ENCODE measurements at places on chromosomes 3 and 15.
A peak's percentile ranks its signal among the peaks of the same experiment; 100 is the strongest.

DNA sequence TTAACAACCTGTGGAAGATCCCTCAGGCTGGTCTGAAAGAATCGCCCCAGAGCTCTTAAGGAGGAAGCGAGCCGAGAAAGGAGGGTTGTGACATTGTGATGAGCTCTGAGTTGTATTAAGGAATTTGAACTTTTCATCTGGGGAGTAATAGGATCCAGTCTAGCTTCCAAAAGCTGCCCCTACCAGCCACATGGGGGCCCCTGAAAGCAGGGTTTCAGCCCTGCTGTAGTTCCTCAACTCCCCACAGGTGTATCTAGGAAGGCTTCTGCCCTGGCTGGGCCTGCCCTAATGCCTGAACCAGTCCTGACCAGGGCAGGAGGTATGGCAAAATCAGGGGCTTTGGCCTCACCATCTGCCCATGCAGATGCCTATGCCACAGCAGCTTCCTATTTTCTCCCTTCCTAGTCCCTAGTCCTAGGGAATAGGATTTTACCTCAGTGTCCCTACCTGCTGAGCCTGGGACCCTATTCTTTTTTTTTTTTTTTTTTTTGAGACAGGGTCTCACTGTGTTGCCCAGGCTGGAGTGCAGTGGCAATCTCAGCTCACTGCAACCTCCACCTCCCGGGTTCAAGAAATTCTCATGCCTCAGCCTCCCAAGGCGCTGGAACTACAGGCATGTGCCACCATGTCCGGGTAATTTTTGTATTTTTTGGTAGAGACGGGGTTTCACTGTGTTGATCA is 5.0 kb upstream of the AP3S2 start:
- DNase-seq, result peak; percentile 41

GRCh38 chr3:24639481-24640329 is 145.1 kb upstream of the THRB start:
- no peak for DNase-seq

GRCh38 chr15:37037071-37037655 is 63.2 kb downstream of the MEIS2 start:
- DNase-seq, result no peak

- no peak for DNase-seq
Observed at GRCh38 chr3:84946240-84946639, 12.5 kb upstream of the CADM2 start.

DNA sequence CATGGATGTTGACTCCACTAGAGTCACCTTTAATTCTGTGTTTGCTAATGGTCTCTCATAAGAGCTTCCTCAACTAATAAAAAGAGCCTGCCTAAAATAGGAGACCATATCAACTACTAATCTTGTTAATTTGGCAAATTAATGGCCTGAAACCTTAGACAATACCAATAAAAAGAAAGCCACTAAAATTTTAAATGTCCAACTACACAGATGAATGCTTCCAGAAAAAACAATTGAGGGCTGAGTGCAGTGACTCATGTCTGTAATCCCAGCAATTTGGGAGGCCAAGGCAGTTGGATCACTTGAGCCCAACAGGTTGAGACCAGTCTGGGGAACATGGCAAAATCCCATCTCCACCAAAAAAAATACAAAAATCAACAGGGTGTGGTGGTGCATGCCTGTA is 230.9 kb downstream of the NSUN3 start:
- no peak for DNase-seq

- no peak for DNase-seq
Observed at GRCh38 chr3:126433105-126433430, 38.4 kb downstream of the CFAP100 start.

DNA sequence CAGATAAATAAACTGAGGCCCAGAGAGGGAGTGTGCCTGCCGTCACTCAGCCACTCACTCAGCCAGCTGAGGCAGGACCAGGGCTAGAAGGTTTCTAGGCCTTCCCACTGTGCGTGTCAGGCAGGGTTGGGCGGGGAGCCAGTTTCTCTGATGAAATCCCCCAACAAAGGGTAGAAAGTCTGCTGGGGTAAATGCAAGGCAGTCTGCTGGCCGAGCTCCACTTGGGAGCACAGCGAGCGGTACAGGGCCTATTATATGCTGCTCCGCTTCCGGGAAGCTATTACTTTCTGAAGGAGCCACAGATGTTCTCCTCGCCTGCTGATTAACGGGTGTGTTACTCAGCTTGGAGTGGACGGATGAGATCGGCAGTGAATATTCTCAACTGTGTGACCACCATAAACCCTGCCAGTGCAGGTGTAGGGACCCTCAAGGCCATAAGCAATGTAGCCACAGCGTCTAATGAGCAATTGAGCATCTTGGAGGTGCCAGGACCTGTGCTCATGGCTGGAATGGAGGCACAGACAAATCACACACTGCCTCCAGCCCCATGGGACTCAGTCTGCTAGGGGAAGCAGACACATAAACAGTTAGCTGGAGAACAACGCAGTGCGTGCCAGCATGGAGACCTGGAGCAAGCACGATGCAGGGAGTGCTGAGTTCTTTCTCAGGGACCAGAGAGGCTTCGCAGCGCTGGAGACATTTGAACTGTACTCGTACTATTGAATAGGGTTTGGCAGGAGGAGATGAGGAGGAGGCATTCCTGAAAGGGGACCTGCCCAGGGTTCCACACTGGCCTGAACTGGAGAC is 42.1 kb downstream of the CORO2B start:
- DNase-seq, result peak; percentile 95

DNA sequence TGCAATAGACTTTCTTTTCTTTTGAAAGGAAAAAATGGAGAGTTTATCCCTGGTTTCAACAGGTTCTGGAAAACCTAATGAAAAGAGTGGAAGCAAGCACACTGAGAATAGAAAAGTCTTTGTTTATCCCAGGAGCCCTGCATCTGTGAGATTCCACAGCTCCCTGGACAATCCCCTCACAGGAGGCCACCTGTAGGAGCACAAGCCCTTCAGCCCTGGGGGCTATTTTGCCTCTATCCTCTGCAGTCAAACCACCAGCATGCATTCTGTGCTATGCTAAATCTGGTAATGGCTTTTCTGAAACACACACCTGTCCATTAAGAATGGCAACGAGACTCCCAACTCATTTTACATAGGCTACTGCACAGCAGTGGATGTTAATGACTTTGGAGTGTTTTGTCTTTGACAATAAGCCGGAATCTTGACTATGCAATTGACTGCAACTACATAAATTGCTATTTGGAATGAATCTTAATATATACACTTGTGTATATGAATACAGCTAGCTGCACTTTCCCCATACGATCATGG is 369.4 kb downstream of the NR2F2 start:
- no peak for DNase-seq

DNA sequence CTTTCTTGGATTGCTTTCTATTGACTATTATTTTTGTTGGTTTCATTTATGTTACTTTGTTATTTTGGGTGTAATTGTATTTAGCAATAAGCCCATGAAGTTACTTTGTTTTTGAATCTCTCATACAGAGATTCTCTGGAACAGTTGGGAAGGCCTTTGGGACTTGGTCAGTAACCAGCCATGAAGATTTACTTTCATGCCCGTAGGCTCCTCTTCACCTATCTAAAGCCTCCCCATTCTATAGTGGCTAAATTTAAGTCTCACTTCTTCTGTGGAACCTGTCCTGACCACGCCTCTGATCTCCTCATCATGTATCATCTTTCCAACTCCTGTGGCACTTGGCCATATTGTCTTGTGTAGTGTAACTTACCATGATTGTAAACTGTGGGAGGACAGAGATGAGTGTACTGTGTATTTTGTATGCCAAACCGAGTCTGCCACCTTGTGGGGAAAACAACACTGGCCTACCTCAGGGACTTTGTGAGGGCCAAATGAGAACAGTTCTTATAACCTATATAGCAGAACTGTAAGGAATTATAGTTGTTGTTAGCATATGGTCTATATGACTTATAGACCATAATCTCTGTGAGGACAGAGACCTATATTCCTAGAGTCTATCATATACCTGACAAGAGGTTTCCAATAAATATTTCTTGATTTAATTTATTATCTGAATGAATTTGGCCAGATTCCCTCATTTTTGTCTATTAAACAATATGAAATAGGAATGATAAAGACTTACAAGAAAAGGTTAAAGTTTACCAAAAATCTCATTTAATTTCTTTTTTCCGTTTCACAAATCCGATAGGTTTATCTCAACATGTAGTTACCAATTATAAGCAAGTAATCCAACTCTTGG is 75.0 kb downstream of the STARD9 start:
- peak; percentile 87 for DNase-seq

- no peak for DNase-seq
Observed at GRCh38 chr15:29522373-29523276, 253.0 kb upstream of the NSMCE3 start.

DNA sequence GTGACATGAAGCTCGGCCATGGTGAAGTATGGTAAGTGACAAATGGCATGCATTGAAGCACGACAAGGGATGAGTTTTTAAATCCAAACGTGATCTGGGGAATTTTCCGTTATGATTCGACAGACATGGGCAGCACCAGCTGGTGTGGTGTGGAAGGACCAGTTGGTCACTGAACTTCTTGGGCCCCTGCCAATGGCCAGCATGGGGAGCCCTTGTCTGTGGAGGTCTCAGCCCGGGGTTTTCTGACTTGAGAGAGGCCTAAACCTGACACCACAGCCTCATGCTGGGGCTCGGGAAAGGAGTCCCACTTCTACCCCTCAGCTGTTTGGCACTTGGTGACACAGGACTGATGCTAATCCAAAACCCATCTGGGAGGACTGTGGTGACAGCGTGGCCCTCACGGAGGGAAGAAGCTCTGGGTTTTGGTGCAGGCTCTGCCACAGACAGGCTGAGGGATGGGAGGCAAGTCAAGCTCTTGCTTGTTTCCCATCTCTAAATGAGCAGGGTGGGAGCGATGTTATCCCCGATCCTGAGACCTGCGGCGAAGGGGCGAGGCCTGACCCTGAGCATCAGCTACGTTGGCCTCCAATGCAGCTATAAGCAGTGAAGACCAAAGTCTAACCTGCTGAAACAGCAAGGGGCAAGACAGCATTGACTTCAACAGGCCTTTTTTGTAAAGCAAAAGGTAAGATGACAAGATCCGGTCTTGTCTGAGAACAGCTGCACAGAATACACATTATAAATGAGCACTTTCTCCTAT is 69.5 kb downstream of the ATP1B3 start:
- DNase-seq, result no peak

DNA sequence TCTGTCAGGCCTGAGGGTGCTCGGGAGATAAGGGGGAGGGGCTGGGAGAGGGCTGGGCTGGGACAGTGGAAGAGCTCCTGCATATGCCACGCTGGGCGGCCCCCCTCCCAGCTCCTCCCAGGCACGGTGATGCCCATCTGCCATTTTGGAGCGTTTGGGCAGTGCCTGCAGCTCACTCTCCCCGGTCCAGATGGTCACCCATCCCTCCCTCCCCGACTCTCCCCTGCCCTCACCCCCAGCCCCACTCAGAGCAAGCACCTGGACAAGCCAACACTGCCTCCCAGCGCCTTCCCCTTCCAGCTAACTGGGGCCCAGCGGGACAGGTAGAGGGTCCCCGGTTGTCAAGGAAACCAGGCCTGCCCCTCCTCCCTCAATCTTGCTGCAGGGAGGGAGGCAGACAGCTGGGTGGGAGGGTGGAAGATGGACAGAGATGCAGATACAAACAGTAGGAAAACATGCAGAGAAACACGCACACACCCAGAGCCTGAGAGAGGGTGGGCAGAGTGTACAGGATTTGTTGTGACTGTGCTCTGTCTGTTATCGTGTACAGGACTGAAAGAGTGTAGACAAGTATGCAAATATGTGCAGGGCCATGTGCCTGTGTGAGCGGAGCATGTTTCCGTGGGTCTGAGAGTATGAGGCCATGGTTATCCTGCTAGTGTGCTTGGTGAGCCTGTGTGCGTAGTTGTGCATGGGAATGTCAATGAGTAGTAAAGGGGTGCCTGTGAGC is 17.5 kb upstream of the CORO2B start:
- DNase-seq, result no peak

DNA sequence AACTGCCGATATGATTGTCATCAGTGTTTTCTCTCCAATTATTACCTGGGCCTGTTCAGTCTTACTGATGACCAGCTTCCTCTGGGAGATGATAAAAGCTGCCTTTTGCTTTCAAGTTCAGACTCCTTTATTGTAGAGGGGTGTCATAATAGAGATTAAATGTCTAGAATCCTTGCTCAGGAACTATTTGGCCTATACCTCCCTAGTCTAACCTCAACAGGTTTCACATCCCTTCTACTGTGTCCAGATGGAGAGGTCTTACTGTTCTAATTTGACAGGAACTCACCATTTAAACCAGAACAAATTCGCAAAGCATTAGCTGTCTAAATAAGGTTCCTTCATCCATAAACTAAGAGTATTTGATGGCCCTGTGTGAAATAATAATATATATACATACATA is 88.0 kb downstream of the BCHE start:
- DNase-seq, result no peak
